ENCODE measurements at places on chromosomes 7 and 10.

- DNase-seq = no peak
These were observed 162.7 kb downstream of the PLCE1 start for GRCh38 chr10:94156453-94156852.

- no peak for DNase-seq
These were observed 125.1 kb downstream of the ANKRD7 start for GRCh38 chr7:118349604-118350003.

- no peak for DNase-seq
These were observed 38.6 kb downstream of the RSBN1L start for GRCh38 chr7:77734659-77735421.

GRCh38 chr7:78153285-78153684 lies 354.7 kb downstream of the PHTF2 start:
- DNase-seq = no peak

DNA sequence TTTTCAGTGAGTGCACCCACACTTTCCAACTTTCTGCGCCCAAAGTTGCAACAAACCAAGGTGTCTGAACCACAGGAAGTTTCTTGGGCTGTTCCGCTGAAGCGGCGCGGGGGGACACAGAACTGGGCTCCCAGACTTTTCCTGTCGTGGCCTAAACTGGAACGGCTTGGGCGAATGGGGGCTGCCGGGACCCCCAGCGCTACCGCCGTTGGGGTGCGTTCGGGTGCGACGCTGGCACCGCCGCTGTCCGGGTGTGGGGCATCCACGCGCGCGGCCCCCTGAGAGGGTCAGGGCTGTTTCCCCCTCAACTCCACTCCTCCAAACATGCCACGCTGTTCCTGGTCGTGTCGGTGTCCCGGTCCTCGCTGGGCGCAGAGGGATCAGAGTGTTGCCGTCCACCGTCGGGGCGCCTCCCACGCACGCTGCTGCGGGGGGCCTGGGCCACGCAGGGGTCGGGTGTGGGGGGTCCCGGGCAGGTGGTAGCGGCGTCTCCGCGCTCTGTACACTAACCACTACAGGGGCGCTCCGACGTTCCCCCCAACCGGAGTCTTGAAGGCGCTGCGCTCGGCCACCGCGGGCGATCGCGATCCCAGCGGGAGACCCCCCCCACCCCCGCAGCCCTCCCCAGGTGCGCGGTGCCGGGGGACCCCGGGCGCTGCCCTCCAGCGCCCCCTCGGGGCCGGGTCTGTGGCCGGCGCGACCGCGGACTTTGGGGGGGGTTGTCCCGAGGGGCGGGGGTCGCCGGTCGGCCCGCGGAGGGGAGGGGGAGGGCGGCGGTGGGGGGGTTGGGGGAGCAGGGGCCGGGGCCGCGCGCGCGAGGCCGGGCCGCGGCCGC lies 2.2 kb upstream of the CUX1 start:
- DNase-seq = no peak

GRCh38 chr10:49331431-49331830 lies 32.5 kb downstream of the C10orf71 start:
- no peak for DNase-seq

DNA sequence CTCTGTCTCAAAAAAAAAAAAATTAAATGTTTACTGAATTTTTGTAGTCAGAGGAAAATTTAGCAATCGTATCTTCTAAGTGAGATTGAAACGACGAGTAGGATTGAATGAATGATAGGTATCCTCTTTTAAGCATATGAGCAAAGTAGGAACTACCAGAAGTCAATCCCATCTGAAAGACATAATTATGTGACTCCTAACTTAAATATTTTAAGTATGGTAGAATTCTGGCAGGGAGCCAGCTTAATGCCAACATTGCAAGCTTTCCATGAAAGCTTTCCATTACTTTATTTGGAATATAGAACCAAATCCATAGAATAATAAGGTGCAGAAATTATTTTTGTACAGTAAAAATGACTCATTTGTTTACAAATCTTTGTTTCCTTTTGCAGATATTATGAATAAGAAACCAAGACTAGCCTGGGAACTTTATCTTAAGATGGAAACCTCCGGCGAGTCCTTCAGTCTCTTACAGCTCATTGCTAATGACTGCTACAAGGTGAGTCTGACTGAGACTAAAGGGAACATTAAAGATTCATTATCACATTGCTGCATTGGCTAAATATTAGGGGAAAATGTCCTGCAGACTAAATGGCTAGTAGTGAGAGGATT lies 50.2 kb upstream of the UBN2 start:
- DNase-seq = no peak

DNA sequence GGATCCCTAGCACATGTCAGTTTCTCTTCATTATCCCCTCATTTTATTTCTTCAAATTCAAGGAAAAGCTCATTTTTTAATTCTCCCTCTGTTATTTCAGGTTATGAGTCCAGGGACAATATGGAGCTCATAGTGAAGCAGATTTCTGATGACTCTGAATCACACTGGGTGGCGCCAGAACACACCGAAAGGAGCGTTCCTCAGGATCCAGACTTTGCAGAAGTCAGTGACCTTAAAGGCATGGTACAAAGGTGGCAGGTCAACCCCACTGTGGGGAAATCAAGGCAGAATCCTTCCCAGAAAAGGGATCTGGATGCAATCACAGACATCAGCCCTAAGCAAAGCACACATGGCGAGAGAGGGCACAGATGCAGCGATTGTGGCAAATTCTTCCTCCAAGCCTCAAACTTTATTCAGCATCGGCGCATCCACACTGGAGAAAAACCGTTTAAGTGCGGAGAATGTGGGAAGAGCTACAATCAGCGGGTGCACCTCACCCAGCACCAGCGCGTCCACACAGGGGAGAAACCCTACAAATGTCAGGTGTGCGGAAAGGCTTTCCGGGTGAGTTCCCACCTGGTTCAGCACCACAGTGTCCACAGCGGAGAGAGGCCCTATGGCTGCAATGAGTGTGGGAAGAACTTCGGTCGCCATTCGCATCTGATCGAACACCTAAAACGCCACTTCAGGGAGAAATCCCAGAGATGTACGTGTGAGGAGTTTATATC lies 21.4 kb downstream of the ZKSCAN5 start:
- DNase-seq = no peak

All from activated CD8-positive, alpha-beta memory T cell treated with anti-CD3 and anti-CD28 coated beads for 48 hours (primary cell).